Stimulated activated CD4-positive, alpha-beta T cell treated with anti-CD3 and anti-CD28 coated beads, Interleukin-1b, Interleukin-23, amount 100 ng/mL, for 1 hour (primary cell): ENCODE measurements at places on chromosomes 7 and 10.
A peak's percentile ranks its signal among the peaks of the same experiment; 100 is the strongest.

- DNase-seq, result no peak
These were observed 113.7 kb downstream of the SFMBT2 start for GRCh38 chr10:7297094-7297493.

DNA sequence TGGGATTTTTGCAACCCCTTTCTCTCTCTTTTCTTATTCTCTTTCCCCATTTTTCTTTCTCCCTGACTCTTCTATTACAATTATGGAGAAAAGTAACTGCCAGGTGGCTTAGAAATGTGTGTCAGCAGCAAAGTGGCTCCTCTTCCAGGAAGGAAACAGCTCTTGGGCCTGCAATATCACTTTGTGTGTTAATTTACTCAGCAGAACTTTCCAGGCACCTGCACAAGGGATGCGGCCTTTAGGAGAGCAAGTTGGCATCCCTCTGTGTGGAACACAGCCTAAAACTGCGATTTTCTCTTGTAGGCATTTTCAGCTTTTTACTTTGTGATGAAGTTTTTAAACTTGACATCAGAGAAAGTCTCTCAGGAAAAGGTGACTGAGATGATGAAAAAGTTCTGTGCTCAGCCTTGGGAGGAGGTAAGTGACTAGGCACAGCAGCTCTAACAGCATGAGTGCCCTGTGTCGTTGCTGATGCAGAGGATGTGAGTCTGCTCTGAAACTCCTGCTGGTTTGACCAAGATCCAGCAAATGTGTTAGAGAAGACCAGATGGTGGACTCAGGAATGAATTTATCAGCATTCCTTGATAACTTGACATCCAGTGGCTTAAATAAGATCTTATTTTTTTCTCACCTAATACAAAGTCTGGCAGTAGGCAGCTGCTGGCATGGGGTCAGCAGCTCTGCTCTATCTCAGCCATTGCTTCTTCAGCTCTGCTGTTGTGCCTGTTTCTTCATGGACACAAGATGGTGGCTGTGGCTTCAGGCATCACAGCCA is 47.4 kb upstream of the CC2D2B start:
- no peak for DNase-seq

DNA sequence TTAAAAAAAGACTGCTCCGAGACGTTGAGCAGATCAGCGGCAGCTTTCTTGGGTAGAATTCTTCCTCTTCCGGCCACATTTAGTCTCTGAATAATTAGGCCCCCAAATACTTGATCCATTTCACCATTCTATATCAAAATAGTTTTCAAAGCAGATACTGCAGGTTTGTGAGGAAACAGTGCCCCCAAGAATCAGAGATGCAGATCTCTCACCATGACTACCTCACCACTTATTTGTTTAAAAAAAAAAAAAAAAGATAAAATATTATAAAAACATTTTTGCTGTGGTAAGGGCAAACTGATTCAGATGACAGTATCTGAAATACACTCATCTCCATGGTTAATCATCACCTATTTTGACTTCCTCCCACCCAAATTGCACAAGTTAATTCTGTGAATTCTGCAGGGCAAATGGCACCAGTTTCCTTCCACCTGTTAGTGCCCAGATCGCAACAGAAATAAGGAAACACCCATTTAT is 210.4 kb downstream of the FAM107B start:
- no peak for DNase-seq

- DNase-seq, result no peak
These were observed 153.7 kb downstream of the FANK1 start for GRCh38 chr10:126049759-126050700.

DNA sequence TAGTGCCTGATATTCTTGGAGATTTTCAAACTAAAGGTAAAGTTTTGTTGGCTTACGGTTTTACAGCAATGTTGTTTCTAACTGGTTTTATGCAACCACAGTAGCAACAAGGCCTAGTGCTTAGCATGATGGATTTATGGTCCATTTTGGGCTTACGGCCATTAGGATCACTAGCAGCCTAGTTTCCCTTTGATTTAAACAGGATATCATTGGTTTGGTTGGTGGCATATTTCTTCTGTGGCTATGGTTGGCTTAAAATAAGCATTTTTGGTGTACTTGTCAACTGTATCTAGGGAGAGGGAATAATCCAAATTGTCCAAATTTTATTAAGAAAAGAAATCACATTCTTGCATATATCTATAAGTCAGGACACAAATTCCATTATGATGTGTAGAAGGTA is 194.0 kb downstream of the HDAC9 start:
- no peak for DNase-seq

DNA sequence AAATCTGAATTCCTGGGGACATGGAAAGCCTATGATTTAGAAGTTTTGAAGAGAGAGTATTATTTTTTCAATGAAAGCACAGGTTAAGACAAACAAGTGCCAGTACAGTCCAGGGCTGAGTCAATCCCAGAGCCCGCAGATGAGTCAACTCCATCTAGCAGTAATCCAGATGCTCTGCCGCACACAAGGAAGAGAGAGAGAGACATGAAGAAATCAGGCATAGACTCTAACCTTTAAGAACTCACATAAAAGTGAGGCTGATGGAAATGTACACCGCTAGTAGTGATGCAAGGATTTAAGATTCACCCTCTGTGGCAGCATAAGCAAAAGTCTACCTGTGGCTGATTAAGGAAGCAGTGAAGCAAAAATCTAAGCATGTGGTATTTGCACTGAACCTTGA is 651.5 kb downstream of the TNS3 start:
- DNase-seq, result no peak

DNA sequence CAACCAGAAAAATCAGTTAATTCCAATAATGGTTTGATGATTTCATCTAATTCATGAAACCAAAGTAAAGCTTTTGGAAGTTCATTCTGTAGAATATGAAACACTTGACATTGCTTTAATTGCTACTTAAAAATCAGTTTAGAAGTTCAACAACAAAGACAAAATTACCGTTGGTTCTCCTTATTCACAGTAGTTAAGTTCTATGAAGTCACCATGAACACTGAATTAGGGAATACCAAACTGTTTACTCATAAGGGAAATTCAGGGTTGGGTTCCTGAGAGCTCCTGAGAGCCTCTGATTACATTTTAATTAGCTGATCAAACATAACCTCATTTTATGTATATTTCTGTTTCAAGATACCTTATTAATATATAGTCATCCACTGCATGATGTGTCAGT is 46.2 kb downstream of the ZNF438 start:
- DNase-seq, result no peak

- no peak for DNase-seq
These were observed 20.8 kb downstream of the EPC1 start for GRCh38 chr10:32326119-32326518.

- no peak for DNase-seq
These were observed 213.3 kb upstream of the FZD8 start for GRCh38 chr10:35855155-35855947.

DNA sequence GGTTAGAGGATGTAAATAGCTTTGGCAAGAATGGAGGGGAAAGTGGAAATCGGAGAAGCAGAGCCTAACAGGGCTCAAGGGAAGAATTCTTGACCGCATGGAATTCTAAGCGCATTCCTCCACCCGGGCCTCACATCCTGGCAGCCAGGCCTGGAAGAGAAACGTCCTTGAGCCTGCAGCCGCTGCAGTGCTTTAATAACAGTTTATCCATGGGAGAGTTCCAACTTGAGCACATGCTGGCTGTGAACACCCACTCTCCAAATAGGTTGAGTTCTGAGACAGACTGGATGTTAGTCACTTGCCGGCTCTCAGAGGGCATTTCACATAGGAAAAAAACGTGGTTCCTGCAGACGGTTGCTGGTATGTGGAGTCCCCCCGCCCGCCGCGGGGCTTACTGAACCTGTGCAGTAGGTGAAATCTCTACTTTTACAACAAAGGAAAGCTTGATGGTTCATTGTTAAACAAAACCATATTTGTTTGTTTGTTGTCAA is 61.4 kb upstream of the STEAP1B start:
- no peak for DNase-seq

- no peak for DNase-seq
These were observed 13.1 kb downstream of the RBP3 start for GRCh38 chr10:47361293-47361692.

- no peak for DNase-seq
These were observed at the start of gene ETV1 for GRCh38 chr7:13989126-13989948. Gene ETV1 (minus strand): TSS chr7:13989666. CDS start chr7:13989052, 614 bp downstream.

- no peak for DNase-seq
These were observed 12.4 kb downstream of the KLF6 start for GRCh38 chr10:3772361-3773171.

DNA sequence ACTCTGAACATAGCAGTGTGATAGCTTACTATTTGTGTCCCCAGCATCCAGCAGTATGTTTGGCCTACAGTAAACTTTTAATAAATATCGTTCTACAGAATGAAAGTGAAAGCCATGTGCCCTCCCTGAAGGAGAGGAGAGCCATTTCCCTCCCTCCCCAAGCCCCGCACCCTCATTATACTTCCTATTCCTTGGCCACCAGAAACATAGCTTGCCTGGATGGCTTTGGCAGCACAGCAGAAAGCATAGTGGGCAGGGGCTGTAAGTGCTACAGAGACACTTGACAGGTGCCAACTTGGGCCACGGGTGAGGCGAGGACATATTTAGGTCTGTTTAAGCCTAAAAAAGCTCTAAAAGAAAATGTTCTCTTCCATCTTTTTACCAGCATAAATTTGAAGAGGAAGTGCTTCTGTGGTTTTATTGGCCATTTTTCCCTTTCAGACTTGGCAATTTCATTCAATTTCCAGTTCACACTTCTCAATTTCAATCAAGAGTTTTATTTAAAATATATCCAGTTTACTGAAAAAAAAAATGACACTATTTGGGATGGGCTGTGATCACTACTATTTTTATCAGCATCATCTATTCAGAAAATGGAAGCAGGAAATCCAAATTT is 12.7 kb downstream of the HHEX start:
- DNase-seq, result no peak

- no peak for DNase-seq
These were observed 60.7 kb downstream of the R3HCC1L start for GRCh38 chr10:98195120-98195519.

GRCh38 chr10:97914837-97915211 is 65.2 kb downstream of the GOLGA7B start:
- DNase-seq, result peak; percentile 34

- no peak for DNase-seq
These were observed 14.9 kb downstream of the CCL26 start for GRCh38 chr7:75756991-75757676.

DNA sequence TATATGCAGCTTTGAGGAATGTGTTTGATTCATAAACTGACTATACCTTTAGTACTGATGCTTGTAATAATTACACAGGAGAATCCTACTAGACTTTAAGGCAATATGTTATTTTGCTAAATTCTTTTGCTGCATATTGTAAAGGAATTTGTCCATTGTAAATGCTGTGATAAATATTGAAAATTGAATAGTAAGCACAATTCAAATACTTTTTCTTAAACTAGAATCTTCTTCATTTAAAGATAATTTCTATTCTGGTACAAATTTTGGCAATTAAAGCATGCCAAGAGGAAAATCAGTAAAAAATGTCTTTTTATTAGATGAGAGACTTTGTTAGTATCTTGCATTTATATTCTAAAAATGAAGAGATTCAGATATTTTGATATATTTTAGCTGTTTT is 45.4 kb downstream of the SMNDC1 start:
- DNase-seq, result no peak

DNA sequence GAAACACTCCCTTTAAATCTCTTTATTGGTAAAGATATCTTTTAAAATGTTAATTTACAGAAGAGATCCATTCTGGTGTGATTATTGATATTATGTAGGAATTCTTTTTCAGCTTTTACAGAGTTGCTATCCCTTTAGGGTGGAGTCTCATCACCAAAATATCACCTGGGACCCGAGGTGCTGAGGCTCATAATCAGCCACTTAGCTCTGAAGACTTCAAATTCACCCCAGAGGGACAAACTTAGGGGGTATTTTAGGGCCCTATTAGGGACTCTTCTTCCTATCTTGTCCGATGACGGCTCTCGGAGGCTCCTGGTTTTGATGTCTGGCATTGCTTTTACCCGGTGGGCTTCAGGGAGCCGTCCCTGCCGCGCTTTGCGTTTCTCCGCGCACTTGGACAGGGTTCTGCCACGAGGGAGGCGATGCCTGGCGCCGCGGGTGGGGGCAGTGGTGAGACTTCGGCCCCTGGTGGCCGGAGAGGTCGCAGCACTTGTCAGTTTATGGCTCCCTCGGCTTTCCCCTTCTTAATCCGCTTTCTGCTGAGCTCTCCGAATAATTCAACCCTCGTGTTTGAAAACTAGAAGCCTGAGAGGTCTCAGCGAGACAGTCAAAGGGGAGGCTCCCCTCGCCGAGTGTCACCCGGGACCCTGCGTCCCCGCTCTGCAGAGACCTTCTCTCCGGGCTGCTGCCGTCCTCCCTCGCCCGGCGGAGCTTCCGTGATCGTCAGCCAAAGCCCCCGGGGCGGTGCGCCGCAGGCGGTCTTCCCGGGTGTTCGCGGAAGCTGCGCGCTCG is 27.8 kb downstream of the RBM20 start:
- DNase-seq, result peak; percentile 44

- DNase-seq, result no peak
These were observed 23.2 kb downstream of the PILRA start for GRCh38 chr7:100396421-100396982.

GRCh38 chr10:127934383-127934782 is 27.5 kb downstream of the PTPRE start:
- DNase-seq, result no peak

- DNase-seq, result no peak
These were observed 18.5 kb downstream of the VSTM2A start for GRCh38 chr7:54560723-54561122.

DNA sequence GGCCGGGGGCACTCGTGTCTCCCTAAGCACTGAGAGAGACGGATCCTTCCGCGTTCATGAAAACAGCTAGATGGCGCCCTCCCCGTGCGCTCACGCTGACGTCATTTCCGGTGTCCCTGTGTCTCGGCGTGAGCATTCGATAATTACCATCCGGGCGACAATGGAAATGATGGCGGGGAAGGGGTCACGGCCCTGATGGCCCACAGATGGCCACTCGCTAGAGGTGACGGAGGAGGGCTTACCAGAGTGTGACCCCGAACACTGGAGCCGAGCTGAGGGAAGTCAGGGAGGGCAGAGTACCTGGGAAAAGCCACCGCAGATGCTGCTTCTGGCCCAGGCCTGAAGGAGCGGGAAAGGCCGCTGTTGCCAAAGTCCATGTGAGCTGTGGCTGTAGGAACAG is 222.9 kb downstream of the TCERG1L start:
- no peak for DNase-seq

- DNase-seq, result no peak
These were observed 63.7 kb upstream of the IL6 start for GRCh38 chr7:22663357-22663718.

GRCh38 chr10:46222364-46222935 is 64.3 kb upstream of the ANTXRL start:
- DNase-seq, result no peak
